Stimulated activated CD4-positive, alpha-beta T cell treated with anti-CD3 and anti-CD28 coated beads, TNF-alpha, amount 100 ng/mL, for 1 hour (primary cell): ENCODE measurements at places on chromosomes 7 and 10.

DNA sequence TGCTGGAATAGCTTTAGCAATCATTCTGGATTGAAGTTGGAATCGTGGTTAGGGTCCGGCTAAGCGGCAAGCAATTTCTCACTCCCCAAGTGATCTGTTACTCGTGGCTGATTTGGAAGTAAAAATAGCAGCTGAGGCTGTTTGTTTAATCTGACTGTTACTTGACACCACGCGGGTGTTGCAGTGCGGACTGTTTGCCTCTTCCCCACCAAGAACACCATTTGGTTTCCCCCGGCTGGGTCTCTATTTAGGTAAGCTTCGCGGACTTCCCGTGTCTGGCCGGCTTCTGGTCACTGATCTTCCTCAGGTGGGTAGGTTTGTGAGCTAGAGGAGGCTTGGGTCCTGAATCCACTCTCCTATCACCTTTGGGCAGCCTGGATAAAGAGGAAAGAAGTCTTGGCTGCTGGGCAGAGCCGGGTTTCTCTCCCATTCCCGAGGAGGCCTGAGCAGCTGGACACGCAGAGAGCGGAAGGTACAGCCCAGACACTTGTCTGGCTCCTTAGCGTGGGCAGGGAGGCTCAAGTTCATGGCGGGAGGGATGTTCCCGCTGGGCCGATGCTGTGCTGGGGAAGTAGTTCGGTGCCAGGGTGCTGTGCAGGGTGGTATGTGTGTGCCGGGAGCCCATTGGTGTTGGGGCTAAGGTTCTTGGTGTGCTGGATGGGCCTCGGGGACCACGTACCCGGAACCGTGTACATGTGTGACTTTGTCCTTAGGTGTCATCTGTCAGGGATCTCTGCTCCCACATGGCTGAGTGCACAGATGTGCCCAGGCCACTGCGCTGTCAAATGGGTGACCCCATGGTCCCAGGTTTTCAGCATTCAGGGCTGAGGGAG, at the start of gene C10orf71:
Gene C10orf71 (plus strand): TSS at position 188 of the 833 bp plus-strand sequence. CDS start 23,376 bp downstream, outside the sequence.
- DNase-seq = no peak

DNA sequence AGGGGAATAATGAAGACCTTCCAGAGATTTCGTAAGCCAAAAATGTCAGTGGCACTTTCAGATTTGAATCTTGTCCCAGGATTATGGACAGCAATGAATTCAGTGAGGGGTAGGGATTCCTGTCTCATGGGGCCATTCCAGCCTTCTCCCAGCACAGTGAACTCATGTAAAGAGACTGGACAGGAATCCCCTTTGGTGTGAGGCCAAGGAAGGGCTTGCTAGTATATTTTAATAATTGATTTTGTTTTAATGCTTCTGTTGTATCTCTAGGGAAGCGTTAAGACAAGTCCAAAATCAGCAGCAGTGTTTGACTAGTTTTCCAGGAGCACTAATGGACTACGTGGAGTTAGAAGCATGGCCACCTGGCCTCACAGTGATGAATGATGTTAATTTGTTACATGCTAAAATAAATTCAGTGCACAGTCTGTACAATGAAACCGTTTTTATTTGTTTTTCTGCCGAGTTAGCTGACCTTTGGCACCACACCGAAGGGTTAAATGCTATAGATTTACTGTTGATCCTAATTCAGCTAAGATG, 214.0 kb upstream of the DKK1 start:
- no peak for DNase-seq

DNA sequence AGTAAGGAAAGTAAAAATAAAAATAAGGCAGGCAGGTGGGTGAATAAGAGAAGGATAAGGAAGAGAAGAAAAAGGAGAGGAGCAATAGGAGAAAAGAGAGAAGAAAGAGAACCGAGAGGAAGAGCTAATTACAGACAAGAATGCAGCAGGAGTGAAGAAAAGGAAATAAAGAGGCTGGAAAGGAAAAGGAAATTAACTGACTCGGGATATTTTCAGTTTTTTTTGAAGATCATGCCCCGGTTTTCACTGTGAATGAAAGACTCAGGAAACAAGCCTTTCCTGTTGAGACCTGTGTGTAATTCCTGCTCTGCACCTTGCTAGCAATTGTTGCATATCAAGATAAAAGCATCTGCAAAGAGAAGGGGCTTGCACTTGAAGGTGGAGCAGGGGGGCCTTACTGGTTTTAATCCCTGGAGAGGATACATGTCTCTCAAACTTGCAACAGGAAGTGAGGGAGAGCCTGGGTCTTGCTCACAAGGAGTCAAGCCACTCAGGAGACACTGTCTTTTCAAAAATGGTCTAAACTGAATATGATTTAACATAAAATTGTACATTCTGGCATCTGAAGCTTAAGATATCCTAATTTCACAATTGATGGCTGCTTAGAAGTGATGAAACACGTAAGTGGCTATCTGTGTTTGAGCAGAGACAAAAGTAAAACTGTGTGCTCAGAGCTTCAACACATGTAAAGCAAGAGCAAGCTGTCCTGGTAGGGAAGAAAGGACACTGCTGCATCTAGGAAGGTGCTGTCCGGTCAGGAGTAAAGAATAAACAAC, 157.6 kb downstream of the FAM107B start:
- no peak for DNase-seq

GRCh38 chr7:57403601-57404342, 46.2 kb upstream of the ZNF716 start:
- DNase-seq = no peak

DNA sequence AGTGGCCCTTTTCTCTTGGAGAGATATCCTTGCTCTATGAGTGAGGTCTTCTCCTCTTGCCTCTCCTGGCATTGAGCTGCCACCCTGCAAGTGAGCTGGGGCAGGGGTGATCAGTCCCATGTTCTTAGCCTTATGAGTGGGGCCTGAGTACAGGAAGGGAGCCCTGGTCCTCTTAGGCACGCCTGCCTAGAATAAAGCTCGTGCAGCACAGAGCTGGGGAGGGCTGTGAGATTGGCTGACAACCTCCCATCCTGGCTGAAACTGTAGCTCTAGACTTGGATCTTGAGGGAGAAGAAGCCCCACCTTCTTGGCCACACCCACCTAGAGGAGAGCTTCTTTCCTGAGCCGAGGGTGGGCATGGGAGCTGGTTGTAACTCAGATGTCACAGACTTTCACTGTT, 305.0 kb upstream of the ZNF32 start:
- DNase-seq = no peak

DNA sequence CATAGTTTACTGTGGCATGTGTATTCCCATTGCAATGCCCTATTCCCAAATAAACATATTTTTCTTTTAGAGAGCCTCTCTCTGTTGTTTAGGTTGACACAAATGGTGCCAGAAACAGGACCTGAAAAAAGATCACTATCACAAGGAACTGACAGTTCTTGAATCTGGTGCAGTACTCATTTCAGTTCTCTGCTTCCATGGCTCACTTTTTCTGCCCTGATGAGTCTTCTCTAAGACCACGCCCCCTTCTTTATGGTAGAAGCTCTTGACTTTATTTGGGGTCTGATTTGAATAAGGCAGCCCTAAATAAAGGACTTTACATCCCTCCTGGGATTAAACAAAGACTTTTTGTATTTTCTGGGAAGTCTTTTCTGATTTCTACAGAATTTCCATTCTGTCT, 3.5 kb upstream of the CCDC126 start:
- DNase-seq = no peak

DNA sequence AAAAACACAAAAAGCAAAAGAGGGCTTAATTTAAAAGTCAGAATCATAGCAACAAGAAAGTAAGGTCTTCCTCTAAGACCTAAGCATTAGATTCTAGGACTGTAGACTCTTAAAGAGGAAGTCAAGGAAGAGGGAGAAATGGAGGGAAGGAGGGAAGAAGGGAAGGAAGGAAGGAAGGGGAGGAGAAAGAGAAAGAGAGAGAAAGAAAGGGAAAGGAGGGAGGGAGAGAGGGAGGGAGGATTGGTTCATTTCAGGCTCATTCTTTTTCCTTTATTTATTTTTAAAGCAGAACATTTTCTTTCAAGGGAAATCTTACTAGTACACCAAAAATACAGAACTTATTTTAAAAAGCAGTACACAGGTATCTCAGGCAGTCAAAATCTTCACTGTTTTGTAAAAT, 81.1 kb downstream of the DLG5 start:
- DNase-seq = no peak

- no peak for DNase-seq
These were observed 11.5 kb downstream of the GTF2IRD1 start for GRCh38 chr7:74464931-74465886.

GRCh38 chr7:129055294-129055816, 444 bp upstream of the TNPO3 start:
- DNase-seq = no peak

GRCh38 chr10:74107391-74107790, 43.2 kb downstream of the AP3M1 start:
- DNase-seq = no peak

DNA sequence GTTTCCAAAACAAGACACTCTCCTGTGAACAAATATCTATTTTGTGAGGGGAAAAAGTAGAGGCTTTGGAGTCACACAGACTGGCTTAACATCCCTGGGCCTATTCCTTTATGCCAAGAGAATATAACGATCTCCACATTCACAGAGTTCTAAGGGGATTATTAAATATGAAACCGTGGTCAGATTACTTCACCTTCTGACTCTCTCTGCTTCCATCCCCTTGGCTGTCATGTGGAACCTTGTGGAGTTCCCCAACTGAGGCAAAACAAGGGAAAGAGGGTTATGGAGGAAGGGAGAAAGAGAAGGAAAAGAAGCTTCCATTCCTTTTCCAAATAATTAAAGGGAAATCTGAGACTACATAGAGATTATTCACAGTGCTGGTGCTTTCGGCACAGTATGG, 55.5 kb upstream of the ATP6V0A4 start:
- no peak for DNase-seq

- DNase-seq = no peak
These were observed 7.9 kb downstream of the DLX6 start for GRCh38 chr7:97013134-97013844.

- no peak for DNase-seq
These were observed 6.1 kb upstream of the MEOX2 start for GRCh38 chr7:15692501-15693020.

DNA sequence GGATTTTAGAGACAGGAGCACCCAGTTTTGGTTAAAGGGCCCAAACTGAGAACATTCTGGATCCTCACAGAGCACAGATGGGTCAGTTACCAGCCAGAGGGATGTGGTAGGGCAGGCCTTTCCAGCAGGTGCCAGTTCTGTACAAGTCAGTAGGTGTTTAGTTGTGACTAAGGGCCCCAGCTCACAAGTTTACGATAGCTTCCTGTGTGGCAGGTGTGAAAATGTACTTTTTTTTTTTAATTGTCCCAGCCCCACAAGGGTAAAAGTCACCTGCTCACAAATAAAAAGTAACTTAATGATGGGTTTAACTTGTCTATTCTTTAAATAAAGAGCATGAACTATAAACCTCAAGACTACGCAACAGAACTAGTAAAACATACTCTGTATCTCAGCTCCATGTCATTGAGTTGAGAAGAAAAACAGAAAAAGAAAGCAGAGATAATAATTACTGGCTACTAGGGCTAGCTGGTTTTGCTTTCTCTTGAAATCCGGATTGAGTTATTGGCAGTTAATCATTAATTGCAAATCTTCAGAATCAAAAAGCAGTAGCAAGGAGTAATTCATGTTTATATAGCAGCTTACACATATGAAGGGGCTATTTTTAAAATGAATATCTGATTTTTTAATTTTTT, 15.4 kb downstream of the NFE2L3 start:
- no peak for DNase-seq

- DNase-seq = no peak
These were observed 104.3 kb downstream of the TCERG1L start for GRCh38 chr10:131207176-131207575.

DNA sequence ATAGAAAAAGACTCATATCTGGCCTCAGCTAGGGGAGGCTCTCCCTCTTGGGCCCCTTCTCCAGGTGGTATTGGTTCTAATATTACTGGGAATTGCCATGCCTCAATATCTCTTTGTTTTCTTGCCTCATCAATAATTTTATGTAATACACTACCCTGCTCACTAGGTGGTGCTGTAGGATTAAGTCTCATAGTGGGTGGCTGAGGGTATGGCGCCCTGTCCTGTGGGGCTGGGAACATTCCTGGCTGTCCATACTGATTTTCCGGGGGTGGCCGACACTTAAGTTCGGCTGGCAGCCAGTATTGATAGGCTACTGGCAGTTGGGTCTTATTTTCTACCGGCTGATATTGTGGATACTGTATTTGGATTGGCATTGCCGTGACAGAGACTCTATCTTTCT, 9.0 kb upstream of the TAS2R3 start:
- DNase-seq = no peak

GRCh38 chr7:44151956-44152355, 10.8 kb upstream of the MYL7 start:
- DNase-seq = no peak

DNA sequence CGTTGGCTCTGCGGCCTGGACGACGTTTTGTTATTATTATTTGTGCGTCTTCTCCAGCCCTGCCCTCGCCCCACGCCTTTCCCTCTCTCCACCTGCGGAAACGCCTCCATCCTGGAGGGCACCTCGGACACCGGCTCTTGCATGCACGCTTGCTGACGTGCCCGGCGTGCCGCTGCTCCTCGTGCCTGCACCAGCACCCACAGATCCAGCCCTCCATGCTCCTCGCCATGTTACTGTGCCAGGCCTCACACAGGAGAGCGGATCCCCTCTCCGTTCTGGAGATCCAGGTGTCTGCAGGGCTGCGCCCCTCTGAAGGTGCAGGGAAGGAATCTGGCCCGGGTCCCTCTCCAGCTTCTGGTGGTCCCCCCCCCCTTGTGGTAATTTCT, 373.9 kb upstream of the FOXK1 start:
- DNase-seq = no peak

DNA sequence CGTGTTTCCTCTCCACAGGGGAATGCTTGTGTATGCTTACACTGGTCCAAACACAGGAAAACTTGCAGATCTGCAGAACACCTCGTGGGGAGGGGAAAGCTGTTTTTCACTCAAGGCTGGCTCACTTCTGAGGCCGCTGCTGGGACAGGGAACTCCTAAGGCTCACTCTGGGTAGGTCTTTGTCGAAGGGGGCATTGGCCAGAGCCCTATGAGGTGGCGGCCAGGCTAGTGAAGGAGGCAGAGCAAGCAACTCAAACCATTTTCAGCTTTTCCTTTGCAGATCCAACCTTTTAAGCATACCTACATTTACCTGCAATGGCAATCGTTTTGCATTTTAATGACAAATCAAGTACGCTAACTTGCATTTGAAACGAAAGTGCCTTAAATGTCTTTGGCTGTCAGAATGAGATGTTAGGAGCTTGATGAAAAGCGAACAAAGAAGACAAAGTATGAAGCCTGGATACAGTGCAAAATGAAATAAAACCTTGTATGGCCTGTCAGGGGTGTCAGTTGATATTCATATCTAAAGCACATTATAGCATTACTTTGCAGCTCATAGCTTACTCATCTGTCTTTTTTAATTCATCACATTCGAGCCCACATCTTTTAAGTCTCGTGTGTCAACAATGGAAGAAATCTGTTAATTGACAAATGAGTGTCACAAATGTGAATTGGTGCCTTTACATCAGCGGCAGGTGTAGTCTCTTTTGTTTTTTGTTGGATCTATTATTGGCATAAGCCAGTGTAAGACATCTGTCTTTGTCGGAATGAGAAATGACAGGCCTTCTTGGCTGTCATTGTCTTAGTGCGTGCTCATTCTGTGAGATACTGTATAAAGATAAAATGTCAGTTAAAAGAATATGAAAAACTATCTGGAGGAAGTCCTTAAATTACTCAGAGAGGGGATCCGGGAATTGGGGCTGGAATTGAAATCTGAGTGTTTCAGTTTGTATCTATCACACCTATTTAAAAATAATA, 30.5 kb downstream of the LRMDA start:
- no peak for DNase-seq

- no peak for DNase-seq
These were observed 3.3 kb upstream of the DENND10 start for GRCh38 chr10:119100434-119101238.
